Prostate gland (tissue), 2 donors: ENCODE measurements at places on chromosomes 12 and 14. TPM values are rescaled to one million over a fixed set of nuclear protein-coding genes. Genes with fewer than 3 reads are reported as not detected.

- DNase-seq = no peak
These were observed 41.1 kb downstream of the ERG28 start for GRCh38 chr14:75619548-75619947.

DNA sequence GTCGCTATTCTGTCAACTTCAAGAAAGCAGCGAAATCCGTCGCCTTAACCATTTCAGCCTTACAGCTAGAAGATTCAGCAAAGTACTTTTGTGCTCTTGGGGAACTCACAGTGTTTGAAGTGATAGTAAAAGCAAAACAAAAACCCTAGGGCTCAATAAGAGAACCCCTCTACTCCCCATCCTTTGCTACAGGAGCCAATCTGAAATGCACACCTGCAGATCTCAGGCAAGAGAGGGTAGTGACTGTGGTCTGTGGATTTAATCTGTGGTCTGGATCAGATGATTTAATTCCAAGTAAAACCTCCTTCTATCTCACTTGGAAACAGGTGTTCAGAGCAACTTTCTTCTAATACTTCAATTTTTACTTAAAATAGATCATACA lies 422.9 kb upstream of the OR4E1 start:
- no peak for DNase-seq

DNA sequence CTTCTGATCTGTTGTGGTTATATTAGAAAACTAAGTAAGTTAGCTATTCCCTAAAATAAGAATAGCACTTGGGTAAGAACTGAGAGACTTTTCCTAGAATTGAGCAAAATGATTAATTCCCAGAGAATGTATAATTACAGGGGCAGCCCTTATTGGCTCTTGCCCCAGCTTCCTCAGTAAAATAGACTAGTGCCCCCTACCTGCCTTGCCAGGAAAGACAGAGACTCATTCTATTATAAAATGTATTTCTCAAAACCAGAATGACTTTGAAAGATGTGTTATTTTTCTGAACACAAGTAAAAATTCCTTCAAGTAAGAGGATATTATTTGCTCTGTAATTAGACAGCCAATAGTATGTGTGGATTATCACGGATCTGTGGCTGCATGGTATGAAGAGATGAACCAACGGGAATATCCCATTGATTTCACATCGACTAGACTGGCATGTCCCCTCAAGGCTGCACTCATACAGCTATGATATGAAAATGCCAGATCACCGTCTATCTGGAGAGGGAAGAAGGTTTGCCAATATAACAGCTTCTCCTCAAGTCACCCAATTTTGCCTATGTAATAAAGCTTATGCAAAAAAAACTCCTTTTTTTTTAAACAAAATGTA lies 7.4 kb upstream of the GLRX5 start:
- no peak for DNase-seq

Gene IL23A
- not detected for total RNA-seq

Gene BDKRB1
- 2.3 TPM for total RNA-seq

Gene ACOT6
- not detected for total RNA-seq

DNA sequence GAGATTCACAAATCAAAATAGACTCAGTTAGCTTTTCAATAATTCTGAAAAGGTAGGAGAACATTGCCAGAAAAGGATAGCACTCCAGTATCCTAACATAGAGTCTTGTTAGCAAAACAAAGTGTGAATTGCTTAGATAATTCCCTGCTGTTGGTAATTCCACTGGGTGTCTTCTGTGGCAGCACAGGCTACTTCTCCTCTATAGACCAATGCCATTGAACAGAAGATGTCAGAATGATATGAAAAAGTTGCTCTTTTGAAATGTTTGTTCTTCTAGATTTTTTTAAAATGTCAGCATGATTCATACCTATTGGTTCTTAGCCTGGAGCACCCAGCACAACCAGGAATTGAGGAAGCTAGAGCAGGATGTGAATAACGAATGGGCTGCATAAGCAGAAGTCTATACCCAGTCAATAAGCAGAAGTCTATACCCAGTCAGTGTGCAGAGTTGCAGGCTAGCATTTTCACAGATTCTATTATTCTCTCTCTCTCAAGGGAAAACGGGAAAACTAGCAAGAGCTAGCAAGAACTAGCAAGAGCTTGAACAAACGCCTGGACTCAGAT lies 112.8 kb downstream of the SYT1 start:
- no peak for DNase-seq

Gene ETNK1
- total RNA-seq = 64.2 TPM

- no peak for DNase-seq
These were observed 6.2 kb downstream of the TNFAIP2 start for GRCh38 chr14:103129301-103130016.

DNA sequence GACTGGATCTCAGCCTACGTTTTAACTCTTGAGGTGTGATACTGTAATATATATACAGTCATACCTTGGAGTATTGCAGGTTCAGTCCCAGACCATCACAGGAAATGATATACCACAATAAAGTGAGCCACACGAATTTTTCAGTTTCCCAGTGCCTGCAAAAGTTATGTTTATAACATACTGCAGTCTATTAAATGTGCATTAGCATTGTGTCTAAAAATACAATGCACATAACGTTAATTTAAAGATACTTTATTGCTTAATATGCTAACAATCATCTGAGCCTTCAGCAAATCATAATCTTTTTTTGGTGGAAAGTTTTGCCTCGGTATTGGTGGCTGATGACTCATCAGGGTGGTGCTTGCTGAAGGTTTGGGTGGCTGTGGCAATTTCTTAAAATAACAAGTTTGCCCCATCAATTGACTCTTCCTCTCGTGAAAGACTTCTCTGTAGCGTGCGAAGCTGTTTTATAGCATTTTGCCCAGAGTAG lies 18.9 kb downstream of the PYROXD1 start:
- no peak for DNase-seq

GRCh38 chr12:49698619-49699545 lies 8.3 kb downstream of the FMNL3 start:
- DNase-seq = no peak
